Colonic mucosa (tissue), 4 donors: ENCODE measurements at places on chromosomes 13 and 19.
A peak's percentile ranks its signal among the peaks of the same experiment; 100 is the strongest.

GRCh38 chr19:27770095-27770494 is 1442.9 kb downstream of the UQCRFS1 start:
- DNase-seq = no peak

DNA sequence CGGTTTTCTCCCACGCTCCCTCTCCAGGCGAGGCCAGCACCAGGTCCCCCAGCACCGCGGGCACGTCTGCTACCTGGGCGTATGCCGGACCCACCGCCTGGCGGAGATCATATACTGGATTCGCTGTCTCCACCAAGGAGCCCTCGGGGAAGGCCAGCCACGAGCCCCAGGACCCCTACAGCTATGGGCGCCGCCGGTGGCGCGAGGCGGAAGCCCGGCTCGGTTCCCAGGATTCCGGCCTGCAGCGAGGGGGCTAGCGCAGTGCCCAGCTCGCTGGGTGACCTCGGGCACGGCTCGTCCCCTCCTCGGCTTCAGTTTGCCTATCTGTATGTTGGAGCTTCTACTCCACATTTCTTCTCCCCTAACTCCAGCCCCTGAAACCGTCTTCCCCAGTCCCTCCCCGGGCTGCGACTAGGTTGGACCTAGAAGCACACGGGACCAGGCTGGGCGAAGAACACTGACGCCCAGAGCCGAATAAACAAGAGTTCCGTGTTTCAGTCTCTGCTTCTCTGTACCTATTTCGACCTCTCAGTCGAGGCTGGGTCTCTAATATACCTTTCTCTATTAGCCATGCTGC is 749 bp upstream of the CPT1C start:
- no peak for DNase-seq

DNA sequence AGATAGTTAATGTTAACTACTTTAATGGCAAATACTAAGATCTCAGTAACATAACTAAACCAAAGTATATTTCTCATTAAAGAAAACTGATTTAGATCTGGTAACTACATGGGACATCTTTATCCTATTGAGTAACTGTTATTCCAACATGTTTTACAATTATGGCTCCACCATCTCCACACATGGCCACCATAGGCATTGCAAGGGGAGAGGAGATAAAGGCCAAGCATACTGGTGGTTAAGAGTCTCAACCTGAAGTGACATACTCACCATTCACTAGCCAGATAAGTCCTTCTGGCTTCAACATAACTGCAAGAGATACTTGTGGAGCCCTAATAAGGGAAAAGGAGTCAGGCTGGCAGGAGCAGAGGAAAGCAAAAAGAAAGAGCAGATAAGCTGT is 1586.4 kb upstream of the SPRY2 start:
- DNase-seq = no peak

GRCh38 chr13:73870036-73870741 is 264.0 kb downstream of the KLF12 start:
- peak; percentile 42 for DNase-seq

DNA sequence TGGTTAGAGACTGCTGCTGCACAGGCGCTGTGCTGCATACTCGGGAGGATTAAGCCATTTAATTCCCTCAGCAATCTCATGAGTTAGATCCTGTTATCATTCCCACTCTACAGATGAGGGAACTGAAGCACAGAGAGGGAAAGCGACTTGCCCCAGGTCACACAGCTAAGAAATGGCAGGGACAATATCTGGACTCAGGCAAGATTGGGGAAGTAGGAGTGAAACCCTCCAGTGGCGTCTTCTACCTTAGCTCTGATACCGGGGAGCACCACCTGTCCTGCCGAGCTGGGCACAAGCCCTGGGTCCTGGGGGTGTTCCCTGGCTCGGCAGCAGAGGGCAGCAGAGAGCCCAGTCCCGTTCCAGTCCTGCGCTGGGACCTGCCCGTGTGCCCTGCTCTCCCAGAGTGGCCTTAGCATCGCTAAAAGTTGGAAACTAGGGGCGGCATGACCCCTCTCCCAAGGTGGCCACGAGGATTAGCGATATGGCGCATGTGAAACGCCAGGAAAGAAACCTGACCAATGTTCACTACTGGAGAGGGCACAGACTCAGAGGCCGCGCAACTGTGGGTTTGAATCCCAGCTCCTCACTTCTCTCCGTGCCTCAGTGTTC is 20.5 kb downstream of the CYTH2 start:
- peak; percentile 86 for DNase-seq

GRCh38 chr13:45011198-45011597 is 21.9 kb downstream of the GPALPP1 start:
- DNase-seq = no peak
